Thoracic aorta (tissue), 2 donors: ENCODE measurements at places on chromosomes 11 and 22. TPM values are rescaled to one million over a fixed set of nuclear protein-coding genes. Genes with fewer than 3 reads are reported as not detected.

DNA sequence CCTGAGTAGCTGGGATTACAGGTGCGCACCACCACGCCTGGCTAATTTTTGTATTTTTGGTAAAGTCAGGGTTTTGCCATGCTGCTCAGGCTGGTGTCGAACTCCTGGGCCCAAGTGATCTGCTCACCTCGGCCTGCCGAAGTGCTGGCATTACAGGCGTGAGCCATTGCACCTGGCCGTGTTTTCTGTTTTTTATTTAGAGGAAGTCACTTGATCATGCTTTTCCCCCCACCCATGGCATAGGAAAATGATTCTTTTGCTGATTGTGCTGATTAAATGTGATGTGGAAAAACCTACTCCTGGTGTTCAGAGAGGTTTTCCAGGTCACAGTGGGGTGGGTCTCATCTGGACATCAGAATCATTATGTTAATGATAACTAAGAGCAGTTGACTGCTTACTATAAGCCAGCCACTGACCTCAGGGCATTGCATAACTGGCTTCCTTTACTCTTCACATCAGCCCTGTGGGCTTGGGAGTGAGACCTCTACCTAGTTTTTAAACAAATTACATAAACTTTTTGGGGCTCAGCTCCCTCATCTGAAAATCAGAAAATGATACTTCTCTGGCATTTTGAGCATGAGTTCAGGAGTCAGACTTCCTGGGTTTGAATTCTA is 71.0 kb downstream of the PTPRJ start:
- no peak for DNase-seq

DNA sequence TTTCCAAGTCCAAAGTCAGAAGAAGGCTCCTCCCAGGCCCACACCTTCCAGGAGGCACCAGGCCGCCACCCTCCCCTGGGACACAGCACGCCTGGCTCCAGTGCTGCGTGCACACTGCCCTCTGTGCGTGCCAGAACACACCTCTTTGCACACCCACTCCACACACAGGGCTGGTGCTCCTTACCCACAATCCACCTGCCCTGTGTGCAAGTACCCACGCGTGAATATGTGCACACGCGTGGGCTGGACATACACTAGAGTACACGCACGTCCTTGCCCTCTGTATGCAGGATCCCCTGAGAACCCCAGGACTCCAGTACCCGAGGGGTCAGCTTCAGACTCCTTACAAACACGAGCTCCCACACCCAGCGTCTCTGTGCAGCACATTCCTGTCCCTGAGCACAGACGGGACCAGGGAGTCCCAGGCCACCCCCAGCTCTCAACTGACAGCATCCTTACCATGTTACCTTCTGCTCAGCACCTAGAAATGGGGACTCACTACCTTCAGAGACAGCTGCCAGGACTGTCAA is 2.8 kb downstream of the DUSP8 start:
- no peak for DNase-seq

DNA sequence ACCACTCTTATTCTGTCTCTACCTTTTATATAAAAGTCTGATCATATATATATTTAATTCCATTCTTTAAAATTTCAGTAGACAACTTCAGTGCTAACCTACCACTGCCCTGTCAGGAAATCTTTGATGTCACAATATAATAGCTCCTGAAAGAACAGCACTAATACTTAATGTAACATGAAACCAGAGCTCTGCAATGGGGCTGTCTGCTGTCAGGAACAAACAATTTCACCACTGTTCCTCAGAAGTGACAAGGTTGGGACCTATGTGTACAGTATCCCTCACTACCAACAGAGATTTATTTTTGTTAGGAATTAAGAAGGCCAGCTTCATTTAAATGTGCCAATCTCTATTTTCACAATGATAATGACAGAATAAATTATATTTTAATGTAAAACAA is 165.5 kb upstream of the C11orf58 start:
- DNase-seq: no peak

Gene LDHA
- total RNA-seq: 495 TPM

Gene AMOTL1
- total RNA-seq: 64.2 TPM

Gene OR52N4
- total RNA-seq: not detected

GRCh38 chr11:112881461-112881860 is 79.8 kb upstream of the NCAM1 start:
- peak; percentile 33 for DNase-seq

Gene DEFB131B
- total RNA-seq: not detected

DNA sequence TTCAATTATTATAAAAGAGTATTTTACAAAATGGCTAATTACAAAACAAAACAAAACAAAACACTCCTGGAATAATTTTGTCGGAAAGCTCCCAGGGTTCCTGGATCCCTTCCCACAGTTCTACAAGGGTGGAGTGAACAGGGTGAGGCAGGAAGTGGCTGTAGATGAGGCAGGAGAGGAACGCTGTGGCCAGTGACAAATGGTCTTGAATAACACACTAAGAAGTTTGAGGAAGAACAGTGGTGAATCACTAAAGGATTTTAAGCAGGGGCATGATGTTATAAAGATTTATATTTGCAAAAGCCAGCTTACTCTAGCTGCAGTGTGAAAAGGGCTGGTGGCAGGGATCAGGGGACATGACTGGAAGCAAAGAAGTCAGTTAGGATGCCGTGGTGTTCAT is 33.8 kb upstream of the APOA1 start:
- DNase-seq: no peak

DNA sequence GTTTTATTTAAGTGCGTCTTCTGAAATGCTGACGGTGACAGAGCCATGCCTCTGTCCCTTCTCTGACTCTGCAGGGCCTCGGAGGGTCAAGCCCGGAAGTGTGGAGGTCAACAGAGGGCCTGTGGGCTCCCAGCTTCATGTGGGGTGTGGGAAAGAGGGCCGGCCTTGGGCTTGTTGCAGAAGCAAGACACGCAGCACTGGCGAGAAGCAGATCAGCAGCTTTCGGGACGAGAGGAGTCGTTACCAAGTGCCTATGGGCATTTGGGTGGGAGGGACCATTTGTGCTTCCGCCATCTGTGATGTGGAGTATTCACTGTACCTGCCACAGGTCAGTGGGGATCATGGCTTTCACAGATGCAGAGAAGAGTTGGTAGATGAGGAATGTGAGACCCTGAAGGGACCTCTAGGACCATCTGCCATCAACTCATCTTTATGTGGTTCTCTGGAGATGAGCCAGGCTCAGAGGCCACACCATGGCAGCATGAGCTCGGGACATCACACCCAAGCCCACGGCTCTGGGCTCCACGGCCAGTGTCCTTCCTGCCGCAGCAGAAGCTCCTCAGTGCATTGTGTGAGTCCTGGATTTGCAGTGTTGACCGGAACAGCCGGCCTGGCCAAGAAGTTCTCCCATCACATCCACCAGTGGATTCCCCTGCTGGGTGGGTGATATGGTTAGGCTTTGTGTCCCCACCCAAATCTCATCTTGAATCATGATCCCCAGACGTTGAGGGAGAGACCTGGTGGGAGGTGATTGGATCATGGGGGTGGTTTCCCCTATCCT is 590.7 kb downstream of the TBC1D22A start:
- DNase-seq: no peak

GRCh38 chr11:34161812-34162492 is 56.5 kb downstream of the NAT10 start:
- DNase-seq: no peak
